ENCODE measurements at places on chromosomes 11 and 22.

DNA sequence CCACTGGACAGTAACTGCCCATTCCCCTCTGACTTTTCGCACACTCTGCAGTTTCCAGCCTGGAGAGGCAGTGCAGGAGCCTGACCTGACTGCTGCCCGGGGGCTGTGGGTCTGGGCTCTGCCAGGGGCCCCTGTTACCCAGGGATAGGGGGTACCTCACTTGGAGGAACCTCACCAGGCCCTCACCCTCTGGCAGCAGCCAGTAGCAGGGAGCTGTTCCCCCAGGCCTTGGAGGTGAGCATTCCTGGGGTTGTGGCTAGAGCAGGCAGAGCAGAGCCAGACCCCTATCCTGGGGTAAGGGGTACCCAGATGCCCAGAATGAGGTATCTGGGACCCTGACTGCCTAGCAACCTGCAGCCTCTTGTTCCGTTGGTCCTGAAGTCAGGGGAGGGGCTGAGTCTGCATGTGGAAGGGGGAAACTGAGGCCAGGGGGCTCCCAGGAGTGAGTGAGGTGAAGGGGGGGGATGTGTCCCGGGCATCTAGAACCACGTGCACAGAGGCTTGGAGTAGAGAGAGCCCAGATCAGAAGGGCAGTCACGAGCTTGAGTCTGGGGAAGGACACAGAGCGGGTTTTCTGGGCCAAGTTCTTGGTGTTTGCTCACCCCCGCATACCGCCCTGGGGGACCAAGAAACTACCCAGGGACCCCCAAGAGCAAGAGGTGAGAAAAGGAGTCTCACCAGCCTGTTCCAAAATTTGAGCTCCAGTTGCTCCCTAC, 43.9 kb upstream of the ACCSL start:
- DNase-seq, result no peak

DNA sequence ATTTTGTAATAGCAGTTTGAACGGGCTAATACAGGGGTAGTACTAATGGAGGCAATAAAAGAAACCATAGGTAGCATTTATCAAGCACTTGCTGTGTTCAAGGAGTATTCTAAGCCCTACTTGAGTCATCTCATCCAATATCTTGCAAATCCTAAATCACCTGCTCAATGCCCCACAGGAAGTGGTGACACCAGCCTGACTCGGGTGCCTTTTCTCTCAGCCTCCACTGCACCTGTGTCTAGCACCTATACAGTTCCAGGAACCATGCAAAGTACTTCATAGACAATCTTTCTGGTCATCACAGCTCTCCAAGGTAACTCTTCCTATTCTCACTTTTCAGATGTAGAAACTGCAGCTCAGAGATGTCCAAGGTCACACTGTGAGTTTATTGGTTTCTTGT, 98.0 kb downstream of the PRR5L start:
- no peak for DNase-seq

- no peak for DNase-seq
These were observed 91.2 kb downstream of the ARHGAP42 start for GRCh38 chr11:100778166-100778785.

DNA sequence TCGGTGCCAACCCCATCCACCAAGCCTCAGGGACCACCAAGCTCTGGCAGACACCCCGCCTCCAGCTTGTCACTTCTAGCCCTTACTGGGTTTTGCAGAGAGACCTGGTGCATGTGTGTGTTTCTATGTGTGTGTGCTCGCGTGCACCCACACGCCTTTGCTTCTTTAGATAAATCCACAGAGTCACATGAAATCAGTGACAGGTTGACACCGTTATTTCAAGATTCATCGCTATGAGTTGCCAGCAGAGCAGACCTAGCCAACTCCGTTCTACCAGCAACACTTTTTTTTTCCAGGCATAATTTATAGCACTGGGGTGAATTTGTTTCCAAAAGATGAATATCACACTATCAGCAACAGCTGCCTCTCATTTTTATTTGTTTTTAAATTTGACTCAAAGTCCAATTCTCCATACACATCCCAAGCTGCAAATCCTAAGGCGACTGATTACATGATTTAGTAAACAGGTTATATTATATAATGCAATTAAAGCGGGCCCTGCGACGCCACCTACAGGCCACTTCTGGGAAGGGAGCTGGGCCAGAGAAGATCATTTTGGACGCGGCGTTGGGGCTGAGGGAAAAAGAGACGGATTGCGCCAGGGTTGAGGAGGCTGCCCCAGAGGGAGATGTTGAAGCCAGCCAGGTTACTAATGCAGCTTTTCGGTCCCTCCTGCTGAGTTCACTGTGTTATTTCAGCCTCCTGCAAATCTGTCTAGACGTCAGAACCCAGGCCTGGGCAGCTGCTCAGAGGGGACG, 150.5 kb downstream of the FEZ1 start:
- DNase-seq, result no peak

DNA sequence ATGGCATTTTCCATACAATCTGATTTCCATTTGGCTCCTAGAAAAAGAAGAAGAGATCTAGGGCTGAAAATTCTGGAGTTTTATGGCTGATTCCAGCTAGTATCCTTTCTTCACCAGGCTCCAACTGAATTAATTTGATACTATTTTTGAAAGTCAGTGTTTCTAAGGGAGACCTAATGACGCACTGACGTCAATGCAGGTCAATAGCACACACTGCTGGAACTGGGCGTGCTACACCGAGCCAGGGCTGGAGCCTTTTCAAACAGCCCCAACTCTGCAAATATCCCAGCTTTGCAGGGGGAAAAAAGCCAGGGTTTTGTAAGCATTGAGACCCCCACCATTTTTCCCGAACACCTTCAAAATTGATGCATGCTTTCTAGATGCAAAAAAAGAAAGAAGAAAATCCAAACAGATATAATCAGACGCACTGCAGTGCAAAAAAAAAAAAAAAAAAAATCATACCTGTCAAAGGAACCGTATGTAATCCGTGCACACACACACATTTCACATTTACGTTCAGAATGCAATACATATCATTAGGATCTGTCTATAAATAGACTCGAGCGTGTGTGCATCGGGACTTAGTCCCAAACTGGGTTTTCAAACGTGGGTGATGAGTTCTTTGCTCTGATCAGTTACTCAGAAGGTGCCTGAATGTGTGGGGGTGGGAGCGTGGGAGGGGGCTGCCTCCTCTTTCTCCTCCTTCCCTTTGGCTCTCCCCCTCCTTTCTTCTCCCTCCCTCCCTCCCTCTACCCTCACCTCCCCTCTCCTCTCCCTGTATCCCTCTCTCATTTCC, 124.5 kb upstream of the HSD17B12 start:
- no peak for DNase-seq

- no peak for DNase-seq
These were observed 5.7 kb downstream of the CELSR1 start for GRCh38 chr22:46531581-46532175.

Measured in stimulated activated CD8-positive, alpha-beta memory T cell treated with anti-CD3 and anti-CD28 coated beads, Interleukin-2, amount 100 ng/mL, for 1 hour (primary cell).